NCI-H526 treated with DMSO at 0.1 percent for 48 hours (cell line): ENCODE measurements at places on chromosomes 5 and 9.

DNA sequence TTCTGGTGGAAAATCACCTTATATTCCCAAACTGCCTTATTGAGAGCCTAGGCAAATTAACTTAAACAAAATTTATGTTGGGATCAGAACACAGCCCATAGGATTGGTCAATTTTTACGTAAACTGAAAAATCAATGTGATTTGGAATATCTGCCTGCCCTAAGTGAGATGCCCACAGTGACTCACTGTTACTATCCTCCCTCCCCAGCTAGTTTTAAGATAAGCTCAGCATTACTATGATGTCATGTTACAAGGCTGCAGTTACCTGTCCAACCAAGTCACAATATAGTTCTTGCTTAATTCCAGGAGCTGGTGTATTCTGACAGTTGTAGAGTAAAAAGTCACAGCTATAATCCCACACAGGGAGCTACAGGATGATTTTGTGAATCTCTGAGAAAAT lies 23.1 kb downstream of the SKP1 start:
- DNase-seq: no peak

GRCh38 chr9:38682713-38683112 lies 37.2 kb downstream of the FAM240B start:
- DNase-seq: no peak

DNA sequence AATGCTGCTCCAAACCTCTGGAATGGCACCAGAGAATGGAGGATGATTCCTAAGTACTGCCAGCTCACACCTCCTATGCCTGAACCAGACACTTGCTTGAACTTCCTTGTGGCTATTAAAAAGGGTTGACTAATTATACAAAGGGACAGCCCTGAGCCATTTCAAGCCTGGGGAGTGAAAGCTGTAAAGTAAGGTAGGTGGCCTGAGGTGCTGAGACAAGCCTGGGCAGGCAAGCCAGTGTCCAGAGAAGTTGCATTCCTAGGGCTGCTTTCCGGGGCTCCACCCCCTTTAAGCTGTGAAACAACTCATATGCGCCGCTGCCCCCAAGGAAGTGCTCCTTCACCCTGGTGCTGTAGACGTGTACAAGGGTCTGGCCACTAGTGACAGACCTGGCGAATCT lies 79.9 kb upstream of the SLC1A3 start:
- DNase-seq: no peak

DNA sequence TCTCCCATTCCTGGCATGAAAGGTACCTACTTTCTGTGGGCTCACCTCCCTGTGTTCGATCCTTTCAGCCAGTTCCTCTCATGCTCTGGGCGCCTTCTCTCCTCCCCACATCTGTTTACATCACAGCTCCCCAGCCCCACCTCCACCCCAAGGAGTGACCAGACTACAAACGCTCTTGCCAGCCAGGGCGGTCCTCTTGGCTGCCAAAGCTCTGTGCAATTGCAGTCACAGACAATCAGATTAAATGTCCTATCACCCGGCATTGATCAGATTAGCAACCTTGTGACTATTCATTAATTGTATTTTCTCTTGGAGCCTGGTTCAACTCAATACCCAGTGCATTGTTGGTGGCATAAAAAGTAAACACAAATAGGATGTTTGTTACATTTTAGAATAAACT lies 211.2 kb upstream of the TBCA start:
- DNase-seq: no peak

GRCh38 chr9:89453452-89453851 lies 44.5 kb downstream of the SEMA4D start:
- no peak for DNase-seq
